ENCODE measurements at places on chromosomes 12 and 14. TPM values are rescaled to one million over a fixed set of nuclear protein-coding genes. Genes with fewer than 3 reads are reported as not detected.

The PTCSC3 gene
- total RNA-seq = not detected

The KLHL33 gene
- total RNA-seq = not detected

The TAS2R30 gene
- 0.68 TPM for total RNA-seq

The AQP2 gene
- total RNA-seq = not detected

The PLEK2 gene
- total RNA-seq = 27.8 TPM

The TSPAN9 gene
- 5.1 TPM for total RNA-seq

The CD163 gene
- not detected for total RNA-seq

The BCL2L14 gene
- not detected for total RNA-seq

The SUOX gene
- total RNA-seq = 3.4 TPM

The MMP14 gene
- total RNA-seq = 515 TPM

The GALNT6 gene
- 6.5 TPM for total RNA-seq

The OASL gene
- 0.50 TPM for total RNA-seq
